A549 treated with RU486 at 1 μM for 4 hours (cell line): ENCODE measurements at places on chromosomes 6 and 20. TPM values are rescaled to one million over a fixed set of nuclear protein-coding genes. Genes with fewer than 3 reads are reported as not detected.

C6orf58 gene
- total RNA-seq, result 0.13 to 0.33 TPM (median 0.13 TPM) in 3 of 5 replicates, not detected in the others

FOXF2 gene
- total RNA-seq, result 18.5 to 28.8 TPM (median 27.8 TPM) in 5 replicates

ABCC10 gene
- 5.9 to 12.5 TPM (median 9.2 TPM) in 5 replicates for total RNA-seq

ZSWIM3 gene
- total RNA-seq, result 1.4 to 1.6 TPM (median 1.6 TPM) in 5 replicates

SEL1L2 gene
- total RNA-seq, result not detected in 5 replicates

ARFGEF3 gene
- total RNA-seq, result 0.33 to 0.61 TPM (median 0.56 TPM) in 5 replicates

THEMIS gene
- total RNA-seq, result not detected in 5 replicates
